Activated CD8-positive, alpha-beta memory T cell treated with anti-CD3 and anti-CD28 coated beads, Interleukin-2, amount 50 U/mL, for 4 hours (primary cell): ENCODE measurements at places on chromosomes 11 and 22.

- no peak for DNase-seq
These were observed 6.0 kb downstream of the SLC22A25 start for GRCh38 chr11:63237413-63237812.

DNA sequence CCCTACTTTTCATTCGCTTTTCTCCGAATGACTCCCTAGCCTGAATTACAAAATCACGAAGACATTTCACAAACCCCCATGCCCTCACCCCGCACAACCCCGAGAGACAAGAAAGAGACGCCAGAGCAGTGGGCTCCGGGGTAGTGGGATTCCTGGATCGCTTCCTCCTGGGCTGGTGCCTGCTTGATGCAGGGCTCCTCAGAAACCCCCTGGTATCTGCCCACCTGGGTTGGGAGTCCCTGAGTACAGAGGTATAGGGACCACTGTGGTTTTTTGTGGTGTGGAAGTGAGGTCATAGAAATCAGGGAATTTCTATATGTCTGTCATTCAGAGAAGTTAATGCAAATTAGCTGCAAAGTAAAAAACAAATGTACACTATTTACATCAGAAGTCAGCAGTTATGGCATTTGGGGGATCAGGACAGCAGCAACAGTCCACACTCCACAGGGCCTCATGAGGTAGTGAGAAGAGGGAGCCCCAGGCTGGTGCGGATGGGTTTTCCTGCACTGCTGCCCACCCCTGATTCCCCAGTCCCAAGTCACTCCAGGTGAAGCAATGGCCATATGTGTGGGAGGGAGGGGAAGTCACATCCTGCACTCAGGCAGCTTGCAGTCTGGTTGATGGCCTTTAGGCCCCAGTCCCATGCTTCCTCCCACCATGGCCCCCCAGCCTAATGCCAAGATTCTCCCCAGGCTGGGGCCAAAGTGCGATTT, 39.6 kb downstream of the BUD13 start:
- no peak for DNase-seq

DNA sequence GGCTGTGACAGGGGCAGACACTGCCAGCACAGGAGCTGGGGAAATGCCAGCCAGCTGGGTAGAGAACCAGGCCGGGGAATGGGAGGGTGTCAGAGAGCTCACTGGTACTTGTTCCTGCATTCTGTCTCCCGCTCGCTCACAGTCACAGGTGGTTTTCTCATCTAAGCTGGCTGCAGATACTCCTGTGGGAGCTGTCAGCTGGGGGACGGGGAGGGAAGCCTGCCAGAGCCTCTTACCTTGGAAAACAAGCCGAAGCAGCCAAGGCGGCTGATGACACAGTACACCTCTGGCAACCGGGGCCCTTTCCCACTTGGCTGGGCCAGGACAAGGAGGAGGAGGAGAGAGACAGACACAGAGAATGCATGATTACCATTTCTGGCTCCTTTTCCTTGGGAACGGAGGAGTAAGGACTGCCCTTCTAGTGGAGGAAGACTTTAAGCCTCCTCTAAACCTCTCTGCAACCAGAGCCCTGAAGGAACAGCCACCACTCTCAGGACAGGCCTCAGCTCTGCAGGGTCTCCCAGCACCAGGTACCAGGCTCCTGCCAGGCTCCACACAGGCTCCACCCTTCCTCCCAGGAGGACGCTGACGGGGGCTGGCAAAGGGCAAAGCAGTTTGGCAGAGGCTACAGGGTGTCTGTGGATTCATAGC, 25.1 kb downstream of the RPL27A start:
- DNase-seq, result no peak

DNA sequence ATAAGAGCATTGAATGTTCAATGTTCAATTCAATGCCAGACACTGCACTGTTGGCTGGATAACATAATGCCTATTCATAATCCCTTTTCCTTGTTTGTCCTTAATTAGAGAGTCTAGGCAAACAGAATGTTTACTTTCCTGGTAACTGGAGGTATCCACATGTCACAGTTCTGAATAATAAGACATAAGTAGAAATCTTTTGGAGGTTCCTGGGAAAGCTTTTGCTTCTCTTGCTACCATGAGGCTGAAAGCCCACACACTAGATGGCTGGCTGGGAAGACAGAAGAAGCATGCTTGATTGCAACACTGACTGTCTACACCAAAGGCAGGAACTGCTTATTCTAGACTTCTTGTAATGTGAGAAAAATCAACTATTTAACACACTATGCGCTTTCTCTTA, 79.5 kb downstream of the GAB2 start:
- no peak for DNase-seq

DNA sequence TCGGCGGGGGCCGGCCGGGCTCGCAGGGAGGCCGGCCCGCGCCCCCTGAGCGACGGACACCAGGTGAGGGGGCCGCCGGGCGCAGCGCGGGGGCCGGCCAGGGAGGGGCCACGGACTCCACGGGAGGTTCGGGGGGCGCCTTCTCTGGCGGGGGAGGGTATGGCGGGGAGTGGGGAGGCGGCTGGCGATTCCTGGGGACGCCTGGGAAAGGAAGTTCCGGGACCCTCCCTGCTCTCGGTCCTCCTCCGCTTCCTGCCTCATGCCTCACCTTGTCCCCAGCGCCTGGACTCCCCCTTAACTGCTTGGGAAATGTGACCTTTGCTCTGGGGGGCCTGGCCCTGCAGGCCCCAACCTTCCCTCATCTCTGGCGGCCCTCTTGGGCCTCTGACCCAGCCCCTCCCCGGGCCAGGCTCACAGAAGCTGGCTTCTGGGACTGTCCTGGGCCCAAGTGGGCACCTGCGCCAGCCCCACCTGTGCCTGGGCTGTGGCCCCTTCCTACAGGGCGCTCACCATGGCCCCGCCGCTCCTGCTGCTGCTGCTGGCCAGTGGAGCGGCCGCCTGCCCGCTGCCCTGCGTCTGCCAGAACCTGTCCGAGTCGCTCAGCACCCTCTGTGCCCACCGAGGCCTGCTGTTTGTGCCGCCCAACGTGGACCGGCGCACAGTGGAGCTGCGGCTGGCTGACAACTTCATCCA, 516 bp downstream of the LRFN4 start:
- no peak for DNase-seq

DNA sequence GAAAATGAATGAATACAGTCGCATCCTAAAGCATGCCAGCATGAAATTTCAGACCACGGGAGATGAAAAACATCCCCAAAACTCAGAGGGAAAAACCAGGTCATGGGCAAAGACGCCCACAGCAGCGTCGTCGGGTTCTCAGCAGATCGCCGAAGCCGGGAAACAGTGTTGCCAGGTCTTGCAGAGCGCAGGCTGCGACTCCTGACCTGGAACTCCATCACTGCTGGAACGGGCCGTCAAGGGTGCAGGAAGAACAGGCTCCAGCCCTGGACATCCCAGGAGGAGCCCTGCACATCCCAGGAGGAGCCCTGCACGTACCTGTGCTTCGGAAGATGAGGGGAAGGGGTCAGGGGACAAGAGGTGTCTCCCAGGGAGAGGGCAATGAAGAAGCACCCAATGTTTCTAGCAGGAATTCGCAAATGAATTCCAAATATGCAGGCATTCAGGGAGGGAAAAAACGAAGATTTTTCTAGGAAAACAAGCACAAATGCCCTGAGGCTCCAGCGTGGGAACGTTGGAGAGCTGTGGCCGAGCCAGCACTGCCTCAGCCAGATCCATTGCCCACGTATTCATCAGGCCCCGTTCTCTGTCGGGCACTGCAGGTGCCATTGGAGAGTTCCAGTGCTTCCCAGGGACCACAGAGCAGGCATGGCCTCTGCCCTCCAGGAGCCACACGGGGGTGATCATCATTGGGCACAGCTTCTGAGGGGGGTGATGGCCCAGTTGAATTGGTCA, 1110.4 kb downstream of the BRD1 start:
- no peak for DNase-seq

DNA sequence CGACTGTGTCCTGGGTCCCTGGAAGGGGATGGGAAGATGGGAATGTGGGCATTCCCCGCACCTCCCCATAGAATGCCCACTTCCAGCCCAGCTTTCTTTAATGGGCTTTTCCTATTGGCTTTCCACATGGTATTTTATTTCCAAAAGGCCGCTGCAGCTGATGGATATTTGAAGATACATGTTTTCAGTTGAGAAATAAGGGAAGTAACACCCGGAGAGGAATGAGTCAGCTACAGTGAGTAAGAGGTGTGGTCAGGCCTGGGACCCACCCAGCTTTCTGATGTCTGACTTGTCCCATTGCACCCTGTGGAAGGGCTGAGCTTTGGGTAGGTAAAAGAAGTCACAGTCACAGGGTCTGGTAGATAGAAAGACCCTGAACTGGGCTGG, 476.9 kb downstream of the MIAT start:
- no peak for DNase-seq

- DNase-seq, result no peak
These were observed 7.5 kb downstream of the SERPIND1 start for GRCh38 chr22:20781272-20781990.

DNA sequence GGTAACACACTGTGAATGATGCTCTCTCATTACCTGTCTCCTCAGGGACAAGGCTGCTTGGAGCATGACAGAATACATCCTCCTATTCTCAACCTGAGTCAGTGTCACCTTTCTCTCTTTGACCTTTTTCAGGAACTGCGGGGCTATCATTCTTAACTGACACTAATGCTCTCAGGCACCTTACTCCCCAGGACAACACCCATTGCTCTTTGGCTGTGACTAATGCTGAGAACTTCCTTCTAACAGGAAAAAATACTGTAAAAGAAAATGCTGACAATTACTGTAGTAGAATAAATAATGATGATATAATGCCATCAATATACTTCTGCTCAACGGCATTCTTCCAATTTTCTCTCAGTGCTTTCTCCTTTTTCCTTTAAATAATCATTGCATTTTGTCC, 2082.7 kb upstream of the RAG2 start:
- DNase-seq, result no peak

DNA sequence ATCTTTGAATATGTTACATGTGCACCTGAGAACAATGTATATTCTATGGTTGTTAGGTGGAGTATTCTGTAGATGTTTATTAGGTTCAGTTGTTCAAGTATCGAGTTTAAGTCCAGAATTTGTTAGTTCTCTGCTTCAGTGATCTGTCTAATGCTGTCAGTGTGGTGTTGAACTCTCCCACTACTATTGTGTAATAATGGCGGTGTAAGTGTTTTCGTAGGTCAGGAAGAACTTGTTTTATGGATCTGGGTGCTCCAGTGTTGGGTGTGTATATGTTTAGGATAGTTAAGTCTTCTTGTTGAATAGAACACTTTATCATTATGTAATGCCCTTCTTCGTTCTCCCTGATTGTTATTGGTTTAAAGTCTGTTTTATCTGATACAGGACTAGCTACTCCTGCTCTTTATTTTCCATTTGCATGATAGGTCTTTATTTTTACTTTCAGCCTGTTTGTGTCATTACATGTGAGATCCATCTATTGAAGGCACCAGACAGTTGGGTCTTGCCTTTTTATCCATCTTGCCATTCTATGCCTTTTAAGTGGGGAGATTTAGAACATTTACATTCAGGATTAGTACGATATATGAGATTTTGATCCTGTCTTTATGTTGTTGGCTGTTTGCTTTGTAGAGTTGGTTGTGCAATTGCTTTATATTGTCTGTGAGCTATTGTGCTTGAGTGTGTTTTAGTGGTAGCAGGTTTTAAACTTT, 121.6 kb downstream of the DDX10 start:
- DNase-seq, result no peak

- DNase-seq, result peak; percentile 21
These were observed 77.6 kb downstream of the PACSIN2 start for GRCh38 chr22:42937164-42937843.

DNA sequence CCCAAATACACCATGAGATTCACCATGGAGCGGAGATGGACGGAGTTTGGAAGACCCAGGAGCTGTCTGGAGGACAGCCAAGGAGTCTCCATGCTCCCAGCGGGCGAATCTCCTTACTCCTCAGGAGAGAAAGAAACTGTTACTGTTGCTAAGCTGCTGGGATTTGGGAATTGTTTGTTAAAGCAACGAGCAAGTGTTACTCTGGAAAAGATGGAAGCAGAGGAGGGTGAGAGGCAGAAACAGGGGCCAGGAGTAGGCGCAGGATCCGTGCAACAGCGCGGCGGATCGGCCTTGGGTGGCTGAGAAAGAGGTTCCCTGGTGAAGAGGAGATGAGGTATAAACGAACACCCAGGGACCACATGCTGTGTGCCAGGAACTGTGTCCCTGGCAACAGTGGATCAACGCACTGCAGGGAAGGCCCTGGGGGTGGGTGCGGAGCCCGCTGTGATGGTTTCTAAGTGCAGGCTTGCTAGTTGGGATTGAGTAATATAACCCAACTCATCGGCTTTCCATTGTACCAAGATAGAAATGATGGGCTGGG, 1436.4 kb downstream of the BRD1 start:
- no peak for DNase-seq

GRCh38 chr11:64558065-64558745, 32.8 kb upstream of the SLC22A12 start:
- no peak for DNase-seq

GRCh38 chr22:37420686-37421467, 6.4 kb downstream of the ELFN2 start:
- DNase-seq, result no peak

- DNase-seq, result no peak
These were observed 10.1 kb downstream of the OVOL1 start for GRCh38 chr11:65796726-65797601.

- no peak for DNase-seq
These were observed 64.7 kb downstream of the PARVG start for GRCh38 chr22:44245438-44245837.

GRCh38 chr11:92765965-92766371, 203.5 kb upstream of the MTNR1B start:
- no peak for DNase-seq

DNA sequence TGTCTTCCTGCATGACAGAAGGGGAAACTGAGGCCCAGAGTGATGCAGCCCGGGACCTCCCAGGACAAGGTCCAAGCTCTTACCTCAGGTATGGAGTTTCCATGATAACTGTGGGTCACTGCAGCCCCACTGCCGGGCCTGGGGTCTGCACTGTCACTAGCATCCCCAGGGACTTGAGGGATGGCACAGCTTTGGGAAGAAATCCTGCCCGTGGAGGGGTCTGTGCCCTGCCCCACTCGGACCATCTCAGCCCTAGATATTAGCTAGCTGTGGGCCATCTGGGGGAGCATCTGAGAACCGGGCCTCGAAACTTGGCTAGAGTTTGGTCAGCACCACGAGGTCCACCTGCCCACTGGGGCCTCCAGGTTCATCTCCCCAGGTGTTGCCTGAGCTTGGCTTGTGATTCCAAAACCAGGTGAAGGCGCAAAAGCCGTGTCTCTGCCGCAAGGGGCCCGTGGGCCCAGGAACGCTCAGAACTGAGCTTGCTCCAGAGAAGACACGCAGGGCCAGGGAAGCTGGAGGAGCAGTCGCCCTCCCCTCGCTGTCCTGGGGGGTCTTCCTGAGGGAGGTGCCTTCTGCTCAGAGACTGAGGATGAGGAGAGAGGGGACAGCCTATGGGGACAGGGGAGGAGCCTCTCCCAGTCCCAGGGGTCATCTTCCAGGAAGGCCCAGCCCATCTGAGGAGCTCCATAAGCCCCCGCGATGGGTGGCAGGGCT, 4.8 kb downstream of the LINC01488 start:
- no peak for DNase-seq

GRCh38 chr11:109641549-109641948, 219.6 kb downstream of the C11orf87 start:
- no peak for DNase-seq

- no peak for DNase-seq
These were observed 96.7 kb downstream of the LARGE1 start for GRCh38 chr22:33823552-33823951.
